Prostate gland (tissue), 2 donors: ENCODE measurements at places on chromosomes 1 and 21.

GRCh38 chr21:32712043-32712442, 15.8 kb downstream of the SYNJ1 start:
- no peak for DNase-seq

- no peak for DNase-seq
Measured at GRCh38 chr1:153374071-153374470, 1.4 kb downstream of the S100A12 start.

DNA sequence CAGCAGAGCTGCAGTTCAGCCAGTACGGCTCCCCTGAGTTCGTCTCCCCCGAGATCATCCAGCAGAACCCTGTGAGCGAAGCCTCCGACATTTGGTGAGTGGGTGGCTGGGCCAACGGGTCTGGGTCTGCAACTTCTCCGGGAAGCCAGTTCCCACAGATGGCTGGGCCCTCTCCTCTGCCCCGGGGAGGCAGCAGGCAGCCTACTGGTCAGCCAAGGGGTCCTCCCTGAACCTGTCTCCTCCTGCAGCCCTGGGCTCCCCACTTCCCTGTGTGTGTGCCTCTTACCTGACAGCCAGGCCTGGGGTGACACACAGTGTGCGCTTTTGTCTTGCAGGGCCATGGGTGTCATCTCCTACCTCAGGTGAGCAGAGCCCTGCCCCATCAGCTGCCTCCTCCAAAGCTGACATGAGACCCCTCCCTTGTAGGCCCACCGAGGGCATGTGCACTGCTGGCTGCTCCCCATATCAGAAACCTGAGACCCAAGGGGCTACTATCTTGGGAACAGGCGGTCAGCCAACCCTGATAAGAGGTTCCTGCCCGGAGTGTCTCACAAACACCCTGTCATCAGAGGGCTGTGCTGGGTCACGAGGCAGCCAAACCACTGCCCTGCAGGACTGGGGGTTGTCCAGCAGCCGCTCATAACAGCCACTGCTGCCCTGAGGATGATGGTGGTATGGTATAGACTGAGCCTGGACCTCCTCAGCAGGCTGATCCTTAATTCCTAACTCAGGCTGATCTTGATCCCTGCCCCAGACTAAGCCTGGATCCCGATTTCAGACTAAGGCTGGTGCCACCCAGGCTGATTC, 37.6 kb downstream of the TRIM11 start:
- DNase-seq, result no peak

GRCh38 chr1:12757836-12758235, 11.8 kb downstream of the CFAP107 start:
- no peak for DNase-seq

DNA sequence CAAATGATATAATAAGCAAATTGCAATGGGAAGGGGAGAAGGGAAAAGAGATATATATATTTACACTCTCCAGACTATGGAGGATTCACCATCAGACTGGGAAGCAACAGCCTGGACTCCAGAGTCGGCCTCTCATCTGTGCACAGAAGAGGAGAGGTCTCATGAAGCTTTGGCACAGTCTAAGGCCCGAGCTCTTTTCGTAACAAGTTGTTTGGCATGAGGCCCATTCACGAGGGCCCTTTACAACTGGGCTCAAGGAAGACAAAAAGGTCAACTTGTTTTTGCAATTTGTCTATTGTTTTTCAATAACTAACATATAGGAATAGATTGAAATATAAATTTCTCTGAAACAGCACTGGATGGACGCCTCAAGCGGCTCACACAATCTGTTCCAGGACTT, 66.7 kb upstream of the AJAP1 start:
- no peak for DNase-seq

- DNase-seq, result no peak
Measured at GRCh38 chr21:41152147-41152546, 15.8 kb upstream of the BACE2 start.

GRCh38 chr1:220113136-220113695, 19.3 kb downstream of the IARS2 start:
- DNase-seq, result no peak

DNA sequence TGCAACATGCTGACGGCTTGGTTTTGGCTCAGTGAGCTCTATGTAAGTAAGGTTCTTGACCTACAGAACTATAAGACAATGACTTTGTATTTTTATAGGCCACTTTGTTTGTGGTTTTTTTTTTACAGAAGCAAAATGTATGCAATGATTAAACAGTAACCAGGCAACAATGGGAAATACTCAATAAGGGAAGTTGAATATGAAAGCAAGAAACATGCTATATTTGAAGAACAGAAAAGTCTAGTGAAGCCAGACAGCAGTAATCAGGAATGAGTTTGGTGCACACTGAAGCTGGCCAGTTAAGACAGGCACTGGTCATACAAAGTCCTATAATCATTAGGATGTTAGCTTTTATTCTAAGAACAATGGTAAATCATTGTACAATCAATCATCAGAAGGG, 1926.8 kb downstream of the NCAM2 start:
- DNase-seq, result no peak

DNA sequence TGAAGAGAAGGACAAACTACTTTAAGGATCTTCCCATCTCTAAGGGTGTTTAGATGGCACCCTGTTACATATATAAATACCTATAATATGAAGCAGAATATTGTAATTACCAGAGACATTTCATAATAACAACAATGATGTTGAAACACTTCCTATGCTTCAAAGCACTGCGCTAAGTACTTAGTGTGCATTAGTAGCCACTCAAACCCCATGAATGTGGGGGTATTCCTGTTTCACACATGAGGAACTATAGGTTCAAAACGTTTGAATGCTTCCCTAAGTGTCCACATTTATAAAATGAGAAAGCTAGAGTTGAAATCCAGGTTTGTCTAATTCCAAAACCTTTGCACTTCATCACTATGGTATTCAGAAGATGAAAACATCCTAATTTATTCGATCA, 18.5 kb upstream of the OR10J5 start:
- DNase-seq, result no peak

DNA sequence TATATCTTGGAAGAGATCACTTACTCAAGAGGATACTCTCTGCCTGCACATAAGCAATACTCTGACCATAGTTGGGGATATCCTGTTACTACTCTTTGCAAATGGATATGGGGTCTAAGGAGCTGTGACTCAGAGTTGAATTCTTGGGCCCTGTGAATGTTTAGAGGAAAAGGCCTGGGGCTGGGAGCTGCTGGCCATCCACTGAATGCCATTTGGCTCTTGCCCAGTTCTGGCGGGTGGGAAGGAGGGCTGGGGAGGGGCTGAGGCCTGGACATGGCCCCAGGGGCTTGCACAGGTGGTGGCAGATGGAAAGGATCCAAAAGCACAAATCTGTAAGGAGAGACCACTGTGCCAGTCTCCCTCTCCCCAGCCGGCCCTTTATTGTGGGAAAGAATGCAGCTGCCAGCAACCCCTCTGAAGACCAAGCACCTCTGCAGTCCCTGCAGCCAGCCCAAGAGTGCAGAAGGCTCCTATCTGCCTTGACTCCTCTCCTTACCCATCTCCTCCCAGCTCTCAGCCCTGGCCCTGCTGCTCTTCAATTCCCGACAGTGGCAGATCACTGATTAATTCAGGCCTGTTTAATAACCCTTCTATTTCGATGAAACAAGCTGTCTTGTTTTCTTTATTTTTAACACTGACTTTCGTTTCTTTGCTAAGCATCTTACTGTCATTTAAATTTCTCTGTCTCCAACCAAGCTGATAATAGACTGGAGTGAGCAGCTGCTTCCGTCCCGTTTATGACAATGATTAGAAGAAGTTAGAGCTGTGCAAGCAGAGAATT, 12.1 kb downstream of the PLXNA2 start:
- no peak for DNase-seq

- no peak for DNase-seq
Measured at GRCh38 chr21:37424396-37424795, 57.8 kb downstream of the DYRK1A start.
